ENCODE measurements at places on chromosomes 1 and 21. TPM values are rescaled to one million over a fixed set of nuclear protein-coding genes. Genes with fewer than 3 reads are reported as not detected.
A peak's percentile ranks its signal among the peaks of the same experiment; 100 is the strongest.

DNA sequence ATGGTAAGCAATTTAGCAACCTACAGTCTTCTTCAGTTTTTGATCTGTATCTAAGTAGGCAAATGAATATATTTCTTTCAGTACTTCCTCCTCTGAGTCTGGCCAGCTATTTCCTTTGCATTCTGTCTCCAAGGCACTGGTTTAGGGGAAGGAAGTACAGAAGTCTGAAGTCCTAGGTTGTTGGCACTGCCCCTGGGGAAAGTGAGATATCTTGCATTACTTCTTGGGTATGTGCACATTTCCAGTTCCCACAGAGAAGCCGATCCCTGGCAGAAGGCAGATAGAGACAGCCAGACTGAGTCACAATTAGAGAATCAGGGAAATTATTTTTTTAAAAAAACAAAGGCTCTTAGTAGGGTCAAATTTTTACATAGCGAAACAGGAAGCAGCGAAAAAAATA, 98.8 kb downstream of the RASAL2 start:
- DNase-seq: no peak
- H3K36me3 ChIP-seq: no peaks in the 10 kb centered on the region
- no peaks in the 10 kb centered on the region for H3K4me1 ChIP-seq
- H3K27ac ChIP-seq: no peak overlapping the region
- H3K4me3 ChIP-seq: no peak overlapping the region

TRIM58 gene
- 1.5 TPM for polyA plus RNA-seq

- no peak within 1 kb of the TSS for H3K4me3 ChIP-seq
- no peaks in the 10 kb centered on the region for H3K36me3 ChIP-seq
- DNase-seq: no peak
- peak within 1 kb of the TSS; percentile 16 for H3K27ac ChIP-seq
Observed at GRCh38 chr1:16921391-16922185, at the start of gene CROCC. CROCC (plus strand) TSS chr1:16921931; CDS start chr1:16922019, 88 bp downstream.

TNNT2 gene
- polyA plus RNA-seq: not detected

- H3K4me1 ChIP-seq: no peaks in the 10 kb centered on the region
- H3K36me3 ChIP-seq: peaks cover 81% of the 10 kb centered on the region
- H3K27me3 ChIP-seq: no peaks in the 10 kb centered on the region
- no peak overlapping the region for H3K27ac ChIP-seq
Observed at GRCh38 chr1:171576144-171576543, 45.9 kb upstream of the MYOCOS start.

- DNase-seq: no peak
- H3K36me3 ChIP-seq: no peaks in the 10 kb centered on the region
- no peak overlapping the region for H3K4me3 ChIP-seq
- no peaks in the 10 kb centered on the region for H3K27me3 ChIP-seq
Observed at GRCh38 chr1:192011525-192011924, 146.7 kb upstream of the RGS18 start.

GRCh38 chr21:36817732-36818450, 119.0 kb downstream of the SIM2 start:
- H3K36me3 ChIP-seq: no peaks in the 10 kb centered on the region
- H3K27me3 ChIP-seq: no peaks in the 10 kb centered on the region
- no peak overlapping the region for H3K4me3 ChIP-seq
- H3K4me1 ChIP-seq: no peaks in the 10 kb centered on the region
- no peak overlapping the region for H3K27ac ChIP-seq
- DNase-seq: no peak

GRCh38 chr1:167819849-167820683, 93.9 kb downstream of the ADCY10 start:
- peak; percentile 28 for DNase-seq
- peaks cover 6% of the 10 kb centered on the region for H3K4me1 ChIP-seq
- H3K36me3 ChIP-seq: no peaks in the 10 kb centered on the region
- H3K27ac ChIP-seq: no peak overlapping the region

- no peak for DNase-seq
- no peak overlapping the region for H3K27ac ChIP-seq
- H3K4me1 ChIP-seq: no peaks in the 10 kb centered on the region
- H3K27me3 ChIP-seq: no peaks in the 10 kb centered on the region
Observed at GRCh38 chr1:181592255-181592859, 109.0 kb downstream of the CACNA1E start.

PDE9A gene
- polyA plus RNA-seq: 0.34 TPM

- peaks cover 55% of the 10 kb centered on the region for H3K4me1 ChIP-seq
- H3K27ac ChIP-seq: no peak overlapping the region
- no peak for DNase-seq
- no peaks in the 10 kb centered on the region for H3K36me3 ChIP-seq
- no peaks in the 10 kb centered on the region for H3K27me3 ChIP-seq
- no peak overlapping the region for H3K4me3 ChIP-seq
Observed at GRCh38 chr1:21337928-21338572, 47.8 kb upstream of the ECE1 start.

DNA sequence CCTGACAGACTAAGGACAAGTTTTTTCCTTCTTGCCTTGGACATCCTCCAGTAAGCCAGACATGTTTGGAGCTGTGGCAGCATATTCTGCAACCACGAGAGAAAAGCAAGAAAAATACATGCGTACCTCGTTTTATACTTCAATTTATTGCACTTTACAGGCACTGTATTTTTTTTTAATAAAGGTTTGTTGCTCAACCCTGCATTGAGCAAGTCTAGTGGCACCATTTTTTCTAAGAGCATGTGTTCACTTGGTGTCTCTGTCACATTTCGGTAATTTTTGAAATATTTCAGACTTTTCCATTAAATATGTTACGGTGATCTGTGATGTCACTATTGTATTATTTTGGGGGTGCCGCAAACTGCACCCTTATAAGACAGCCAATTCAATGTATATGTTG, 2.1 kb upstream of the SSX2IP start:
- H3K27ac ChIP-seq: peak overlapping the region; percentile 71
- no peaks in the 10 kb centered on the region for H3K36me3 ChIP-seq
- H3K27me3 ChIP-seq: no peaks in the 10 kb centered on the region
- no peak overlapping the region for H3K4me3 ChIP-seq
- DNase-seq: no peak
- peaks cover 12% of the 10 kb centered on the region for H3K4me1 ChIP-seq

DNA sequence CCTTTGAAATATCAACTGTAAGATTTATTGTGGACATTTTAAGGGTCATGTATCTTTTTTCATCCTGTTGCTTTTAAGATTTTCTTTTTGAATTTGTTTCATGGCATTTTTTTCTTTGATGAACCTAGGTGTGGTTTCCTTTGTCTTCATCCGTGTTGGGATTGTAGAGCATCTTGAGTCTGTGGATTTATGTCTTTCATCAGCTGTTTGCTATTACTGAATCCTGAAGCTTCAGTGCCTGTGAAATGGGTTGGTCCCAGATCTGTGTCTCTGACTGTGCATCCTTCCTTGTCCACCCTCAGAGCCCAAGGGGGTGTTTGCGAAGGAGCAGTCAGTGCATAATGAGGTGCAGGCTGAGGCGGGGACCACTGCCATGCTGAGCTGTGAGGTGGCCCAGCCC, 37.3 kb downstream of the OBSCN start:
- no peak for DNase-seq
- no peak overlapping the region for H3K27ac ChIP-seq
- no peaks in the 10 kb centered on the region for H3K4me1 ChIP-seq
- H3K36me3 ChIP-seq: no peaks in the 10 kb centered on the region

DNA sequence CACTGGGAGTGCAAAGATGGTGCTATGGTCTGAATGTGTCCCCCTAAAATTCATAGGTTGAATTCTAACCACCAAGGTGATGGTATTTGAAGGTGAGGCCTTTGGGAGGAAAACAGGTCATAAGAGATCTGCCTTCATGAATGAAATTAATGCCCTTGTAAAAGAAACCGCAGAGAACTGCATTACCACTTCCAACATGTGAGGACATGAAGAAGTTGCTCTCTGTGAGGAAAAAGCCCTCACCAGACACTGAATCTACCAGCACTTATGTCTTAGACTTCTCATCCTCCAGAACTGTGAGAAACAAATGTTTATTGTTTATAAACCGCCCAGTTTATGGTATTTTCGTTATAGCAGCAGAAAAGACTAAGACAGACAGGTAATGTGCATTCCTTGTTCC, 224.7 kb upstream of the C1orf87 start:
- no peak overlapping the region for H3K4me3 ChIP-seq
- no peak overlapping the region for H3K27ac ChIP-seq
- no peaks in the 10 kb centered on the region for H3K36me3 ChIP-seq

- no peaks in the 10 kb centered on the region for H3K4me1 ChIP-seq
- no peak overlapping the region for H3K27ac ChIP-seq
- no peak overlapping the region for H3K4me3 ChIP-seq
Observed at GRCh38 chr21:24594082-24594481, 1013.2 kb downstream of the MRPL39 start.

GRCh38 chr1:234109840-234110239, 205.4 kb downstream of the SLC35F3 start:
- no peak overlapping the region for H3K27ac ChIP-seq
- no peak overlapping the region for H3K4me3 ChIP-seq
- H3K36me3 ChIP-seq: no peaks in the 10 kb centered on the region
- DNase-seq: no peak
- no peaks in the 10 kb centered on the region for H3K27me3 ChIP-seq

LAPTM5 gene
- 1,519 TPM for polyA plus RNA-seq

- no peak overlapping the region for H3K27ac ChIP-seq
- no peaks in the 10 kb centered on the region for H3K36me3 ChIP-seq
- H3K4me3 ChIP-seq: no peak overlapping the region
- peaks cover 15% of the 10 kb centered on the region for H3K4me1 ChIP-seq
Observed at GRCh38 chr1:165845992-165846748, 18.8 kb downstream of the UCK2 start.

FMO3 gene
- not detected for polyA plus RNA-seq

C1orf35 gene
- polyA plus RNA-seq: 41.0 TPM

CFH gene
- polyA plus RNA-seq: 0.07 TPM

GRCh38 chr1:236301958-236302335, 20.2 kb upstream of the ERO1B start:
- no peak for DNase-seq
- H3K27me3 ChIP-seq: no peaks in the 10 kb centered on the region
- no peak overlapping the region for H3K27ac ChIP-seq
- H3K4me1 ChIP-seq: no peaks in the 10 kb centered on the region
- H3K36me3 ChIP-seq: no peaks in the 10 kb centered on the region
- H3K4me3 ChIP-seq: no peak overlapping the region

DNA sequence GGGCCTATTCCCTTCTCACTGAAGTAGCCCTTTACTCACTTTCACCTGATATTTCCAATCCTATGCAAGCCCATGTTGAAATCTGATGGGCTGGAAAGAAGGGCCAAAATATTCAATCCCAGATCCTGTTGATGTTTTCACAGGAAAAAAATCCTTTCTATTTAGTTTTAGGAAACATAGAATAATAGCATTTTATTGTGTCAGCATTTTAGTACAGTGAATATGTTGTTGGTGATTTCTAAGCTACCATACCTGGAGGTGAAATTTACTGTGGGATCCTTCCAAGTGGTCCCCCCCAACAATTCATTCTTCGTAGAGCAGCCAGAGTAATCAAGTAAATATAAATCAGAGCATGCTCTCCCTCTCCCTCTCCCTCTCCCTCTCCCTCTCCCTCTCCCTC, 3.4 kb upstream of the UBE2U start:
- no peak overlapping the region for H3K4me3 ChIP-seq
- H3K27me3 ChIP-seq: no peaks in the 10 kb centered on the region
- H3K36me3 ChIP-seq: no peaks in the 10 kb centered on the region
- H3K27ac ChIP-seq: no peak overlapping the region
- no peak for DNase-seq

- H3K27ac ChIP-seq: no peak overlapping the region
- H3K4me1 ChIP-seq: no peaks in the 10 kb centered on the region
- H3K27me3 ChIP-seq: no peaks in the 10 kb centered on the region
- no peaks in the 10 kb centered on the region for H3K36me3 ChIP-seq
- DNase-seq: no peak
Observed at GRCh38 chr1:106498238-106498637, 558.2 kb upstream of the PRMT6 start.

MFSD2A gene
- polyA plus RNA-seq: 5.5 TPM

- H3K36me3 ChIP-seq: no peaks in the 10 kb centered on the region
- no peaks in the 10 kb centered on the region for H3K4me1 ChIP-seq
- no peak for DNase-seq
- H3K4me3 ChIP-seq: no peak overlapping the region
- H3K27me3 ChIP-seq: peaks cover 15% of the 10 kb centered on the region
Observed at GRCh38 chr1:167512046-167512654, 6.2 kb downstream of the CD247 start.

DNA sequence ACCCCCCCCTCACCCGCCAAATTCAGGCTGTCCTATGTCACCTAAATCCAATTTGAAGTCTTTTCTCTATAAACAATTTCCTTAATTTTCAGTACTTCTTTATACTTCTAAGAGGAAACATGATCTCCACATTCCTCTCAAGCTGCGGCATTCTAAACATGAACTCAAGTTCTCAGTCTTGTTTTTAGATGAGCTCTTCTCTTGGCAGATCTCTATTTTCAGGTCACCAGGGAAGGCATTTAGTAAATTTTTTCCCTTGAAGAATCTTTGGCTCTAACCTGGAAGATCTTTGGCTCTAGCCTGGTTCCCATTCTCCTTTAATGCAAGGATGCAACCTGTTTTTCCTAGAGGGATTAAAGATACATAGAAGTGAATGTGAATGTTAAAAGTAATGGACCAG, 193.4 kb downstream of the ATG4C start:
- no peak for DNase-seq
- H3K36me3 ChIP-seq: no peaks in the 10 kb centered on the region
- no peaks in the 10 kb centered on the region for H3K4me1 ChIP-seq
- no peak overlapping the region for H3K4me3 ChIP-seq
- H3K27me3 ChIP-seq: no peaks in the 10 kb centered on the region
- H3K27ac ChIP-seq: no peak overlapping the region

DNA sequence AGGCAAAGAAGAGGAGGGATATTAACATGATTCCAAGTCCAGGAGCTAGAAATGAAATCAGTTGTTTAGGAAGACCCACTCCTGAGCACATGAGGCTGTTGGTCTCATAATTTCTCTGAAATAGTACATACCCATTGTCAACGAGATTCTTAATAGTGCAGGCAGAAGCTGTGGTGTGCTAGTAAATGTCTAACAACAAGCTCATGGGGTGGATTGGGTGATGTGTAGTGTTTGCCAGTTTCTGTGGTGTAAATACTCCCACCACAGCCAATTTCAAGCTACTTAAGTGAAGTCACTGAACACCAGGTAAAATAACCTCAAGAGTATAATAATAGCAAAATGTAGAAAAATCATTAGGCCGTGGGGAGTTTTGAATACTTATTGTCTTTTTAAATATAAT, 42.0 kb downstream of the SYF2 start:
- H3K4me1 ChIP-seq: no peaks in the 10 kb centered on the region
- no peaks in the 10 kb centered on the region for H3K27me3 ChIP-seq
- no peak overlapping the region for H3K27ac ChIP-seq
- H3K4me3 ChIP-seq: no peak overlapping the region
- H3K36me3 ChIP-seq: no peaks in the 10 kb centered on the region

- no peak for DNase-seq
- no peaks in the 10 kb centered on the region for H3K36me3 ChIP-seq
- no peaks in the 10 kb centered on the region for H3K4me1 ChIP-seq
- no peak overlapping the region for H3K4me3 ChIP-seq
Observed at GRCh38 chr1:229396585-229397206, 37.2 kb downstream of the ACTA1 start.

IQCC gene
- 2.0 TPM for polyA plus RNA-seq

Data from B cell (primary cell).